ENCODE measurements at places on chromosomes 6 and 20.

GRCh38 chr20:57192311-57192710 lies 74.1 kb downstream of the BMP7 start:
- no peak for DNase-seq

- DNase-seq = peak; percentile 95
Measured at GRCh38 chr20:16020971-16021370, 552.3 kb downstream of the KIF16B start.

- DNase-seq = peak; percentile 61
Measured at GRCh38 chr6:116217069-116217468, 36.8 kb downstream of the TSPYL4 start.

DNA sequence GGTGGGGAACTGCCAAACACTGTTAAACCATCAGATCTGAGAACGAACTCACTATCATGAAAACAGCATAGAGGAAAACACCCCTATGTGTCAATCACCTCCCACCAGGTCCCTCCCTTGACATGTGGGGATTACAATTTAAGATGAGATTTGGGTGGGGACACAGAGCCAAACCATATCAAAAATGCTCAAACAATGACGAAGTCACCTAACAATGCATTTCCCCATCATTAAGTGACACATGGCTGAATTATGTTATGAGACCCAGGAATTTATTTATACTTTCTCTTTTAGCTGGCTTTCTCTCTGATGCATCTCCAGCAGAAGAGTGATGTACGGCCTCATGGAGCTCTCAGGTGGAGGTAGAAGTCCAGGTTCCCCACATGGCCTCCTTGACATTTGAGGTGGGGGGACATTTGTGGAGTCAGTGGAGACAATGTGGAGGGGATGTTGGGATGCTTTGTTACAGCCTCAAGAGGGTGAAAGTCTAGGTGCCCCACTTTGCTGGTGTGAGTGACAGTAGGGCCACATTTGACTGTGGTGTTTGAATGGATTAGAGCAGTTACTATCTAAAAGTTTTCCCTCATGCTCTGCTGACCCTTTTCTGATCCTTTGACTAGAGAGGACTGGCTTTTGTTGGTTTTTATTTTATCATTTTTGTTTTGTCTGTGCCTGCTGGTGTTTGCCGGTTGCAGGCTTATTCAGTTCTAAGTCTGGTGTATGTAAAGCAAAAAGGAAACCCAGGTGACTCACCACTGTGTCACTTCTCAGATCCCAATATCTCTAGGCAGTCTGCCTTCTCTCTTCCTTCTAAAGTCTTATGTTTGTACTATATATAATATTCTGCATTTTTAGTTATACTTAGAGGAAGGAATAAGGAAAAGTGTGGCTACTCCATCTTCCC lies 18.5 kb upstream of the DCBLD1 start:
- DNase-seq = peak; percentile 73

DNA sequence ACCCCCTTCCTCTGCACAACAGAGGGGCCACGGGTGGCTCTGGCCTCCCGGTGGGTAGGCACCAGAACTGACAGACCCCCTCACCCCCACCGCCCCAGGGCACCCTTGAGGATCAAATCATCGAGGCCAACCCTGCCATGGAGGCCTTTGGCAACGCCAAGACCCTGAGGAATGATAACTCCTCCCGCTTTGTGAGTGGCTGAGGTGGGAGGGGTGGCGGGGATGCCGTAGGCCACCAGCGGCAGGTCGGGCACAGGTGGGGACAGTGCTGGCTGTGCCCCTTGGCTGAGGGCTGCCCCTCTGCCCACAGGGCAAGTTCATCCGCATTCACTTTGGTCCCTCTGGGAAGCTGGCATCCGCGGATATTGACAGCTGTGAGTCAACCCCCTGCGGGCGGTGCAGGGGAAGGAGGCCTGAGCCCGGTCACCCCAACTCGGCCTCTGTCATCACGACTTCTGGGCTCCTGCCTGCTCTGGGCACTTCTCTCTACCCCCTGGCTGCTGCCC lies 29.1 kb downstream of the MYH7B start:
- peak; percentile 61 for DNase-seq

GRCh38 chr6:6583836-6584235 lies 4.7 kb upstream of the LY86 start:
- no peak for DNase-seq

- DNase-seq = peak; percentile 74
Measured at GRCh38 chr20:50844430-50845100, 49.7 kb downstream of the BCAS4 start.

DNA sequence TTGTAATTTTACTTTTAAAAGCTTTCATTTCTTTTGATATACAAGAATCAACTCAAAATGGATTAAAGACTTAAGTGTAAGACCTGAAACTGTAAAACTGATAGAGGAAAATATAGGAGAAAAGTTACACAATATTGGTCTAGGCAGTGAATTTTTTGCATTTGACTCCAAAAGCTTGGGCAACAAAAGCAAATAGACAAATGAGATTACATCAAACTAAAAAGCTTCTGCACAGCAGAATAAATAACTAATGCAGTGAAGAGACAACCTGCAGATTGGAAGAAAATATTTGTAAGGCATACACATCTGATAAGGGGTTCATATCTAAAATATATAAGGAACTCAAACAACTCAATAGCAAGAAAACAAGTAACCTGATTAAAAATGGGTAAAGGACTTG lies 3.0 kb downstream of the GABRR1 start:
- DNase-seq = no peak

DNA sequence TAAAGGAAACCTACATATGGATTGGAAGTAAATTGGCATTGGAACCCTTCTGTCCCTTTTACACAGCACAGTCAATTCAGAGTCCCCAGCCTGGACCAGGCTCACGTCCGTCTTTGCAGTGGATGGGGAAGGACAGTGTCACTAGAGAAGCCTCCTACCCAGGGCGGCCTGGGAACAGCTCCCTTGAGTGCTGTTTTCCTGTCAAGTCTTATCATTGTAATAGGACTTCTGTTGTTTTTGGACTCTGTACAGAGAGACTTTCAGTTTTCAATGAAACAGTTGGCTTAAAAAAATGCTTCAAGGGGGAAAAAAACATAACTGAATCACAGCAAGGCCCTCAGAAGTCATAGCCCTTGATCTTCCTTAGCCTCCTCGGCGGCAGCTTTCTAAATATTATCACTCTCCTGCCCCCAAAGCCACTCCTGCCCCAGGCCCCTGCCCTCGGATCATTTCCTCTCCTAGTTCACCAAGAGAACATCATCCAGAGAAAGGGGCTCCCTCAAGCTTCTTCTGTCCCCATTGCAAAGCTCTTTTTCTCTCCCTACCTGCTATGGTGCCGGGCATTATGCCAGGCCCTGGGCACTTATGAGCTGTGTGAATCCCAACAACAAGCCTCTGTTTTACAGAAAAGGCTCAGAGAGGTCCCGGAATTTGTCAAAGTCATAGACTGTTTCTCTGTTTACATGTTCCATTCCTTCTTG lies 37.8 kb upstream of the CNKSR3 start:
- no peak for DNase-seq

- DNase-seq = no peak
Measured at GRCh38 chr6:89459501-89459900, 26.5 kb downstream of the ANKRD6 start.

- DNase-seq = peak; percentile 37
Measured at GRCh38 chr6:132464538-132465256, 48.2 kb downstream of the STX7 start.

GRCh38 chr6:49416195-49416594 lies 46.9 kb downstream of the MMUT start:
- peak; percentile 68 for DNase-seq

DNA sequence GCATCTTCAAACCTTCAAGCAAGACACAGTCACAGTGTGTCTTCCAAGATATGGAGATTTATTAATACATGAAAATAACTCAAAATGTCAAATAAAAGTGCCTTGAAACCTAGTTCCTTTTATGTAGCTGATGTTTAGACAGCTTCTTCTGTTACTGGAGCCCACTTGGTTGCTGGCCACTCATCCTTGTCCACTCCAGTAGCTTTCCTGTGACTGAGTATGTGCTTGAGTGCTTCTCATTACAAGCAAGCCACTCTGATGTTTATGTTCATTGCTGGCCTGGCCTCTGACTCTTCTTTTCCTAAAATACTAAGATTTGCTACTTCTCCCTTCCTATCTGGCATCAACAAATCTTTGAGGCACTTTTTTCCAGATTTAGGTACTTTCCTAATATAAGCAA lies 545.2 kb upstream of the MAN1A1 start:
- DNase-seq = no peak

GRCh38 chr20:6702144-6702543 lies 65.3 kb upstream of the BMP2 start:
- DNase-seq = peak; percentile 27

- DNase-seq = no peak
Measured at GRCh38 chr6:37517411-37517812, 17.7 kb upstream of the CCDC167 start.

DNA sequence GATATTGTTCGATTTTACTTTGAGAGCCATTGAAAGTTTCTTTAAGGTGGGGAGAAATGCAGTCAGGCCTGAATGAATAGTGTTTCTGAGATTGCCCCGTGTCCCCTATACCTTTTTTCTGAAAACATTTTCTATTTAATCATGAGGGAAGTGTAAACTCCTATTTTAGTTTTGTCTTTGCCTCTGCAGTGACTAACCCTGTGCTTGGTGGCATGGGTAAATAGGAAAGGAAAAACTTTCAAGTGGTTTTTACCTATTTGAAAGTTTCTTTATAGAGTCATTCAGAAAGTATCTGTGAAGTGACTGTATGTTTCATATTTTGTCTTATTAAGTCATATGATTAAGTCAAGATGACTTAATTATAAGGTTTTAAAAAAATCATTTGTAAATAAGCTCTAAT lies 14.5 kb downstream of the SNRNP48 start:
- no peak for DNase-seq

DNA sequence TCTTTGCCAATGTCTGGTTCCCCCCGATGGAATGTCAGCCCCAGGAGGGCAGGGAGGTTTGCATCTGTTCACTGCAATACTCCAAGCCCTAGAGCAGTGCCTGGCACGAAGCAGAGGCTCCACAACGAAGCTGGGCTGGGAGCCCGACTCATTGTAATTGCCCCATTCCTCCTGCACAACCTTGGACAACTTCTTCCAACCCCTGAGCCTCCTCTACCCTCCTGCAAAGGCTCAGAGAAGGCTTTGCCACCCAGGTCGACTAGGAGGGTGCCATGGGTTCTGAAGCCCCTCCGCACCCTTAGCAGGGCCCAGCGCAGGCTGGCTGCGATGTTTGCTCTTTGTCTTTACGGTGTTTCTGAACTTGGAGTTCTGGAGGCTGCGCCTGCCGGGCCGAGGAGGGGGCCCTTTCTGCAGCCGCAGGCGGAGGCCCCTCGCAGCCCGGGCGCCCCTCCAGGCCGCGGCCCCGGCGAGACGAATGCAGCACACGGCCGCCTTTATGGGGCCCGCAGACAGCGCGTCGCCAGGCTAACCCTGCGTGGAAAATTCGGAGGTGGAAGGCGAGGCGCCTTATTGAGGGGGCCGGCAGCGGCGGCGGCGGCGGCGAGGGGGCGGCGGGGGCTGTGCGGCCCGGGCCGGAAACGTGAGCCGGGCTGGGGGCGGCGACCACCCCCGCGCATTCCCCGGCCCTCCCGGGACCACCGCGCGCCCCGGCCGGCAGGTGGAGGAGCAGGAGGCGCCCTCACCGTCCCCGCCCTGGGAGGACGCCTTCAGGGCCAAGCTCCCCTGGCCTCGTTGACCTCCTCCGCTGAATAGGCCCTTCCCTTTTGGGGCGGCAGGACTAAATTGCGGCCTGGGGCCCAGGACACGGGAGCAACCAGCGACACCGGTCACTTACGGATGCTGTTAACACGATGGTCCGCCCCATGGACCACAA lies 27.0 kb downstream of the SNAI1 start:
- DNase-seq = no peak

- DNase-seq = no peak
Measured at GRCh38 chr20:3987296-3987695, 28.1 kb downstream of the RNF24 start.

GRCh38 chr6:38716825-38717224 lies 1.7 kb downstream of the DNAH8 start:
- no peak for DNase-seq
